ENCODE measurements at places on chromosomes 3 and 15. TPM values are rescaled to one million over a fixed set of nuclear protein-coding genes. Genes with fewer than 3 reads are reported as not detected.

Gene CRELD1
- 18.4 TPM for total RNA-seq

Gene C3orf80
- 0.20 TPM for total RNA-seq

Gene STRA6
- total RNA-seq, result not detected

Gene PAK6
- not detected for total RNA-seq

Gene GOLGA8Q
- 1.1 TPM for total RNA-seq

Gene MORC1
- not detected for total RNA-seq

Gene CHRNA7
- total RNA-seq, result under 0.01 TPM

Gene GRM7
- not detected for total RNA-seq

Gene COLQ
- 0.37 TPM for total RNA-seq

Gene GHSR
- total RNA-seq, result not detected

All from subcutaneous preadipocyte (primary cell).